Neural crest cell (in vitro differentiated cells): ENCODE measurements at places on chromosomes 6 and 20. TPM values are rescaled to one million over a fixed set of nuclear protein-coding genes. Genes with fewer than 3 reads are reported as not detected.
A peak's percentile ranks its signal among the peaks of the same experiment; 100 is the strongest.

The GSTA2 gene
- not detected in 2 replicates for total RNA-seq

The RNF144B gene
- 0.23 and 0.59 TPM in 2 replicates for total RNA-seq

The ALDH5A1 gene
- total RNA-seq: 12.9 and 14.4 TPM in 2 replicates

The LBP gene
- total RNA-seq: not detected in 2 replicates

The ZSCAN31 gene
- total RNA-seq: 5.7 and 6.7 TPM in 2 replicates

The SESN1 gene
- 11.5 and 12.0 TPM in 2 replicates for total RNA-seq

The DYNLT2 gene
- 2.8 TPM in 2 replicates for total RNA-seq

- H3K36me3 ChIP-seq: no peaks in the 10 kb centered on the region
- H3K4me3 ChIP-seq: no peak overlapping the region
- DNase-seq: no peak
- no peak overlapping the region for H3K27ac ChIP-seq
- no peaks in the 10 kb centered on the region for H3K27me3 ChIP-seq
- no peaks in the 10 kb centered on the region for H3K4me1 ChIP-seq
Measured at GRCh38 chr6:142802124-142802523, 142.9 kb downstream of the HIVEP2 start.

GRCh38 chr6:130148181-130148580 is 74.6 kb downstream of the SAMD3 start:
- no peaks in the 10 kb centered on the region for H3K27me3 ChIP-seq
- H3K4me1 ChIP-seq: no peaks in the 10 kb centered on the region
- no peak for DNase-seq
- H3K36me3 ChIP-seq: peaks cover 6% of the 10 kb centered on the region
- H3K4me3 ChIP-seq: no peak overlapping the region

GRCh38 chr6:112524071-112524470 is 176.9 kb downstream of the RFPL4B start:
- peaks cover 4% of the 10 kb centered on the region for H3K36me3 ChIP-seq
- no peaks in the 10 kb centered on the region for H3K27me3 ChIP-seq
- H3K4me3 ChIP-seq: no peak overlapping the region
- H3K27ac ChIP-seq: no peak overlapping the region
- H3K4me1 ChIP-seq: peaks cover 5% of the 10 kb centered on the region
- no peak for DNase-seq

DNA sequence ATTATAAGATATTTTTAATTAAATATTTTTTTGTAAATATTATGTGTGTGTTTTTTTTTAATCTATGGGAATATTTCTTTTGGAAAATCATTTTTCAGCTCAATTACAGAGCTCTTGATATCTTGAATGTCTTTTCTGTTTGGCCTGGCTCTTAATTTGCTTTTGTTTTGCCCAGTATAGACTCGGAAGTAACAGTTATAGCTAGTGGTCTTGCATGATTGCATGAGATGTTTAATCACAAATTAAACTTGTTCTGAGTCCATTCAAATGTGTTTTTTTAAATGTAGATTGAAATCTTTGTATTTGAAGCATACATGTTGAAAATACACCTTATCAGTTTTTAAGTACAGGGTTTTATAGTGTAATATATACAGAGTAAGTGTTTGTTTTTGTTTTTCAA is 2.6 kb downstream of the ID4 start:
- DNase-seq: no peak
- H3K27ac ChIP-seq: peak overlapping the region; percentile 3
- peak overlapping the region; percentile 98 for H3K4me3 ChIP-seq
- H3K36me3 ChIP-seq: peaks cover 17% of the 10 kb centered on the region
- peaks cover 3% of the 10 kb centered on the region for H3K27me3 ChIP-seq

DNA sequence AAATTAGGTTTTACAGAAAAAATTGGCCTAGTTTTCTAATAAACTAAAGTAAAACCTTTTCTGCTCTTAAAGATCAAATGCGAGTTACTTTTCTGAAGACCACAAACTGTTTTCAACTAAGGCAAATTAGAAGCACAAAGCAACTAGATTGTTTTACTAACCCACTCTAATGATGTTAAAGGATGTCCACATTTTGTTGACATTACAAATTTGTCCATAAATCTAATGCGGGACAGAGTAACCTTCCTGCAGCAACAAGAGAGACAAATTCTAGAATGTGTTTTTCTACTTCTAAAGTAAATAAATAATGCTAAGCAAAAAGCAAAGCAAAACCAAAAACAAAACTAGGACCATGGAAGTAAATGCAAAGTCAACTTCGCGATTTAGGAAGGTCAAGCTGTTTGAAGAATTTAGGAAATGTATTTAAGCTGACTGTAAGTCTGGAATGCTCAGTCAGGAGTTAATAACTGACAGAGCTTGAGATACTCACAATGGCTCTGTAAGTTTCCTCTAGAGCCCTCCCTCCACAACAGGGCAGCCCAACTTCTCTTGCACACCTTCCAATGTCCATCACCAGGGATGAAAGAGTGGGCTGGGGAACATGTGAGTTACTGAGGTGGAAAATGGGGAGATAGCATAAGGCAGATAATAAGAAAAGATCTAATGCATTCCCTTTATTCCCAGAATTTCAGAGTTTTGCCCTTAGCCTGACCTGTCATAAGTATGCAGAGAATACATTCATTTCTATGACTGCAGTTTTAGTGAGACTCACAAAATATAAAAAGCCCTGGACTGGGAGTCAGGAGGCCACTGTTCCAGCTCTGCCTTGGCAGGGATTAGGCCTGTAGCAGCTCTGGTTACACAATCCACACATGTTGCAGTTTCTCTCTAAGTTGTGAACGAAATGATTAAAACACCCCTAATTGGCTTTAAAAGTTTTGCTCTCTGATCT is 158.8 kb downstream of the FOXA2 start:
- H3K36me3 ChIP-seq: no peaks in the 10 kb centered on the region
- H3K27ac ChIP-seq: no peak overlapping the region
- no peak overlapping the region for H3K4me3 ChIP-seq
- no peak for DNase-seq
- peaks cover 16% of the 10 kb centered on the region for H3K4me1 ChIP-seq
- peaks cover 96% of the 10 kb centered on the region for H3K27me3 ChIP-seq

- no peak overlapping the region for H3K4me3 ChIP-seq
- no peak for DNase-seq
- no peaks in the 10 kb centered on the region for H3K27me3 ChIP-seq
- peaks cover 78% of the 10 kb centered on the region for H3K4me1 ChIP-seq
- peak overlapping the region; percentile 79 for H3K27ac ChIP-seq
Measured at GRCh38 chr20:48800177-48800576, 27.6 kb downstream of the PREX1 start.

GRCh38 chr6:69795469-69796072 is 1.2 kb downstream of the LMBRD1 start:
- peaks cover 27% of the 10 kb centered on the region for H3K4me1 ChIP-seq
- no peak for DNase-seq
- peaks cover 4% of the 10 kb centered on the region for H3K36me3 ChIP-seq
- H3K27me3 ChIP-seq: no peaks in the 10 kb centered on the region

GRCh38 chr6:149815788-149816187 is 48.4 kb downstream of the LRP11 start:
- no peak for DNase-seq
- H3K4me3 ChIP-seq: no peak overlapping the region
- no peaks in the 10 kb centered on the region for H3K4me1 ChIP-seq
- H3K36me3 ChIP-seq: peaks cover 6% of the 10 kb centered on the region
- H3K27ac ChIP-seq: no peak overlapping the region

- no peak overlapping the region for H3K27ac ChIP-seq
- no peak for DNase-seq
- no peaks in the 10 kb centered on the region for H3K36me3 ChIP-seq
- H3K4me3 ChIP-seq: no peak overlapping the region
- H3K4me1 ChIP-seq: peaks cover 47% of the 10 kb centered on the region
Measured at GRCh38 chr6:24933868-24934401, 1.8 kb downstream of the RIPOR2 start.

GRCh38 chr6:147381712-147382111 is 126.8 kb upstream of the SAMD5 start:
- no peak overlapping the region for H3K4me3 ChIP-seq
- H3K27ac ChIP-seq: no peak overlapping the region
- no peak for DNase-seq
- H3K4me1 ChIP-seq: no peaks in the 10 kb centered on the region
- no peaks in the 10 kb centered on the region for H3K27me3 ChIP-seq

DNA sequence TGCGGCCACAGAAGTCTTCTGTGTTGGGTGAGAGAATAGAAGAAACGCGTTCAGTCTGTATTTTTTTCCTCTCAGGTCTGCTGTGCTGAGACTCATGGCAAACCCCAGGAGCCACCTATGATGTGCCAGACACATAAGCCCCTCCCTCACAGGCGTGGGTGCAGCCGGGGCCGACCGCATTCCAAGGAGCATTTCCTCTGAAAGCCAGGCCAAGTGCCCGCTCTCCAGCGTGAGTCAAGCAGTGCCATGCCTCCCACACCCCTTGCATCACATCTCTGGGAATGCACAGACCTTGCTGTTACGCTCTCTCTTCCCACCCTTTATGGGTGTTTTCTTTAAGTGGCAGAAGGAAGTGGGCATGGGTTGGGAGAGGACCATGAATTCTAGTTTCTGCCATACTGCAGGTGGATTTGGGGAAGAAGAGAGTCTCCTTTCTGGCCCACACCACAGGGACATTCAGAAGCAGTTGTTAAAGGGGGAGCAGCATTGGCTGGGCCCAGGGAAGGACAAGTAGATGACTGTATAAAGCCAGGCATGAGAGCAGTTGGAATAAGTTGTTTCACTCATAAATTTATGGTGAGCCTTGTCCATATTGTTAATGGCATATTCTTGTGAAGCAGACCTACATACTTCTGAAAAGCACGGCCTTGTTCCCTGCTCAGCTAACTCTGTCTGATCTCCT is 37.1 kb upstream of the TFAP2A start:
- DNase-seq: no peak
- no peaks in the 10 kb centered on the region for H3K27me3 ChIP-seq
- no peaks in the 10 kb centered on the region for H3K4me1 ChIP-seq
- H3K27ac ChIP-seq: peak overlapping the region; percentile 23
- no peak overlapping the region for H3K4me3 ChIP-seq

DNA sequence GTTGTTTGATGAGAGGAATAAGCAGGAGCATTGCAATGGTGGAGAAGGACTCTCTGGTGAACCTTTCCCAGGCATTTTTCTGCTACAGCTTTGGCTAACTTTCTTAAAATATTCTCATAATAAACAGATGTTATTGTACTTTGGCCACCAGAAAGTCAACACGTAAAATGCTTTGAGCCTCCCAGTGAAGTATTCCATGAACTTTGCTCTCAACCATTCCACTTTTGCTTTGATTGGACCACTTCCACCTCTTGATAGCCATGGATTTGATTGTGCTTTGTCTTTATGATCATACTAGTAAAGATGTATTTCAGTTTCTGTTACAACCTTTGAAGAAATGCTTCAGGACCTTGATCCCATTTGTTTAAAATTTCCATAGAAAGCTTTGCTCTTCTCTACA is 241.1 kb downstream of the TENT5A start:
- H3K27ac ChIP-seq: no peak overlapping the region
- no peak for DNase-seq
- no peaks in the 10 kb centered on the region for H3K36me3 ChIP-seq
- H3K27me3 ChIP-seq: no peaks in the 10 kb centered on the region

DNA sequence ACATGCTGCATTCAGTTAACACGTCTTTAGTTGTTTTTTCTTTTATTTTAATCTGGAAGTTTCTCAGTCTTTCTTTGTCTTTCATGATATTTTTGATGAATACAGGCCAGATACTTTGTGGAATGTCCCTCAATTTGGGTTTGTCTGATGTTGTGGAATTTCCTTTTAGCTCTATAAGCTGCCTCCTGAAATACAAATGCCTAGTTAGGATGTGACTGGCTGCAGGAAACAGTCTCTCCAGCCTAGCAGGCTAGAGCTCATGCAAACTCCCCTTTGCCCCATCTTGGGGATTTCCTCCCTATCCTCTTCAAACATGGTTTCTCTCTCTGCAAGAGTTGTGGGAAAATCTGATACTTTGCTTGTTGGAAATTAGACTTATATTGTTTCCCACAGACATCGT is 89.3 kb upstream of the JAG1 start:
- no peak overlapping the region for H3K4me3 ChIP-seq
- H3K36me3 ChIP-seq: peaks cover 2% of the 10 kb centered on the region
- H3K27me3 ChIP-seq: no peaks in the 10 kb centered on the region

DNA sequence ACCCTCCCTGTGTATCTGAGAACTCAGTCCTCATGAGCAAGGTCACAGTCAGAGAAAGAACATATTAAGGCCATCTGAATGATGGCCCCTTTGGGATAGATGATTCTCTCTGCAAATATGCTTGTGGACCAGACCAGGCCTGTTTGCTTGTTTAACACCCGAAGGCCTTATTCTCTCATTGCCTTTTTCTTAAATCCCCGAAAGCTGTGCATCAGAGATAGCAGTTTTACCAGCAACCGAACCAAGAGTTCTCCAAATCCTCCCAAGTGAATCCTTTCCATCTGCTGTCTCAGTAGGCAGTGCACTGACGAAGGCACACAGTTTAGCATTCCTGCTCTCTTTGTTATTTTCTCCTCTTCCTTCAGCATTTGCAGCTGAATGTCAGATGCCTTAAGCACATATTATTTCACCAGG is 79.8 kb downstream of the TRMT6 start:
- H3K27me3 ChIP-seq: peaks cover 10% of the 10 kb centered on the region
- no peak overlapping the region for H3K27ac ChIP-seq
- H3K4me3 ChIP-seq: no peak overlapping the region
- no peaks in the 10 kb centered on the region for H3K36me3 ChIP-seq
- H3K4me1 ChIP-seq: no peaks in the 10 kb centered on the region

DNA sequence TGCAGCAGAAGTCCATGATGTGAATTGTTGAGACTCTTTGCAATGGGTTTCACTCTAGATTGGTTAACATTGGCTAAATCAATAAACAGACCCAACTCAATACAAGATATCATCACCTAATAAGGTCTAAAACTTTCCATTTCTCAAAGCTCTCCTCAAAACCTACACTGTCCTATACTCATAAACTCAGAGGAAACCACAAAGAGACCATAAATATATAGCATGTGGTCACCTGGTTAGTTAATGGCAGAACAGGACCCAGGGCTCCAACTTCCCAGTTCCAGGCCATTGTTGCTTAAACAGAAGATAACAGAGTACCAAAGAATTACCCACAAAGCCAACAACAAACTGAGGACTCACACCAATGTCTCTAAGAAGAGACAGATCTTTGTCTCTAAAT is 12.0 kb downstream of the RTN4IP1 start:
- no peak overlapping the region for H3K27ac ChIP-seq
- no peaks in the 10 kb centered on the region for H3K27me3 ChIP-seq
- no peak overlapping the region for H3K4me3 ChIP-seq
